Naive thymus-derived CD8-positive, alpha-beta T cell (primary cell): ENCODE measurements at places on chromosomes 1 and 21. TPM values are rescaled to one million over a fixed set of nuclear protein-coding genes. Genes with fewer than 3 reads are reported as not detected.

DNA sequence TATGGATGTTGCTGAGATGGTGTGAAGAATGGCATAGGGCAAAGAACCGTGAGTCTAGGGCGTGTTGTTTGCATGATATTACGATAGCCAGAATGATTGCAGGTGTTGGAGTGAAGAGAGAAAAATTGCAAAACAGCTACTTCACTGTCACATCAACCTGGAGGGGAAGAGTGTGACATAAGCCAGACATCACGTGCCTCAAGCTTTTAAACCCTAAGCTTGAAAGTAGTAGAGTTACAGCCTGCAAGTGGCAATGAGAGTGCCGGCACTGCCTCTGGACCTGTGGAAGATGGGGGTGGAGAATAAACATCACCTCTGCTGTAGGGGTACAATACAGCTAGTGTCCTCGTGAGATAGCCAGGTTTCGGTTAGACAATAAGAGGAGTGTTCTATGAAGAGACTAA, 11.1 kb downstream of the EEIG2 start:
- H3K4me1 ChIP-seq, result peaks cover 11% of the 10 kb centered on the region
- no peak overlapping the region for H3K27ac ChIP-seq
- peaks cover 2% of the 10 kb centered on the region for H3K36me3 ChIP-seq
- no peak overlapping the region for H3K4me3 ChIP-seq
- H3K27me3 ChIP-seq, result no peaks in the 10 kb centered on the region

- no peaks in the 10 kb centered on the region for H3K4me1 ChIP-seq
- no peaks in the 10 kb centered on the region for H3K27me3 ChIP-seq
- H3K27ac ChIP-seq, result no peak overlapping the region
These were observed 607.9 kb upstream of the TMPRSS15 start for GRCh38 chr21:19011451-19011850.

GRCh38 chr1:167401260-167401873, 117.0 kb downstream of the CD247 start:
- no peaks in the 10 kb centered on the region for H3K27me3 ChIP-seq
- no peaks in the 10 kb centered on the region for H3K36me3 ChIP-seq
- peaks cover 2% of the 10 kb centered on the region for H3K4me1 ChIP-seq
- no peak overlapping the region for H3K27ac ChIP-seq
- DNase-seq, result peak; percentile 46

CD1B gene
- not detected for polyA plus RNA-seq
